ENCODE measurements at places on chromosomes 7 and 10.

GRCh38 chr10:1048349-1048731, 579 bp downstream of the IDI1 start:
- DNase-seq = no peak

GRCh38 chr7:128154504-128154903, 86.6 kb upstream of the LEP start:
- no peak for DNase-seq

GRCh38 chr10:64288404-64288803, 767.2 kb downstream of the REEP3 start:
- no peak for DNase-seq

- DNase-seq = no peak
Observed at GRCh38 chr10:27568196-27569175, 64.4 kb downstream of the RAB18 start.

GRCh38 chr10:14225379-14225778, 105.3 kb downstream of the FRMD4A start:
- no peak for DNase-seq

DNA sequence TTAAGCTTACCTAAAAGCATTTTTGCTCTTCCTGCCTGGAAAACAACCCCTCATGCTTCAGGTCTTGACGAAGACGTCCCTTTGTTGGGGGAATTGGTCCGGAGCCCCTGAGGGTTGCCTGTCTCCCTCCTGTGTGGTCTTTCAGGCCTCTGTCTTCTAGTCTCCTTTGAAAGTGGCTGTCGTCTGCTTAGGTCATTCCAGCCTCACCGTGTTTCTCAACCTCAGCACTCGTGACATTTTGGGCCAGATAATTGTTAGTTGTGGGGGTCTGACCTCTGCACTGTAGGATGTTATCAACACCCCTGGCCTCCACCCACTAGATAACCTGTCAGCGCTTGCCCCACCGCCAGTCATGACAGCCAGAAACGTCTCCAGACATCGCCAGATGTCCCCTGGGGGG, 219.1 kb downstream of the TCF7L2 start:
- no peak for DNase-seq

- no peak for DNase-seq
Observed at GRCh38 chr10:124647421-124648130, 96.6 kb downstream of the FAM53B start.

- DNase-seq = no peak
Observed at GRCh38 chr10:88728107-88728763, 22.2 kb downstream of the LIPK start.

- no peak for DNase-seq
Observed at GRCh38 chr10:122391875-122392274, 17.4 kb downstream of the PLEKHA1 start.

All from GM18507 (cell line).